Bone marrow (tissue), 2 donors: ENCODE measurements at places on chromosomes 5 and 9.

DNA sequence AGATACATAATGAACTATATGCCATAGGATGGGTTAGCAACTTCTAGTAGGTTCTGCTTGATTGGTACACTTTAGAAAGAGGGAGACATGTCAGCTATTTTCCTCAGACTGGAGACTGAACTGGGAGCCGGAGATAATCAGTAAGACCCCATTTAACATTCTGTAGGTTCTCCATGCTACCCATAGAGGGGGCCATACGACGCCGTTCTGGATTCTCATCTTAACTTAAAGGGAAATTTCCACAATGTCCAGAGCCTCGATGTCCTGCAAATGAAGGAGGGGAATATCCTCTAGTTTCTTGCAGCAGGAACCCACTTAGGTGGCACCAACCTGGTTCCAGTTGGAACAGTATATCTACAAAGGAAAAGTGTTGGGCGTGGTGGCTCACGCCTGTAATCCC, 22.3 kb upstream of the NPM1 start:
- DNase-seq = no peak

GRCh38 chr5:35115920-35116319, 68.2 kb upstream of the AGXT2 start:
- DNase-seq = no peak

- no peak for DNase-seq
Observed at GRCh38 chr5:75473463-75473862, 38.0 kb downstream of the CERT1 start.

DNA sequence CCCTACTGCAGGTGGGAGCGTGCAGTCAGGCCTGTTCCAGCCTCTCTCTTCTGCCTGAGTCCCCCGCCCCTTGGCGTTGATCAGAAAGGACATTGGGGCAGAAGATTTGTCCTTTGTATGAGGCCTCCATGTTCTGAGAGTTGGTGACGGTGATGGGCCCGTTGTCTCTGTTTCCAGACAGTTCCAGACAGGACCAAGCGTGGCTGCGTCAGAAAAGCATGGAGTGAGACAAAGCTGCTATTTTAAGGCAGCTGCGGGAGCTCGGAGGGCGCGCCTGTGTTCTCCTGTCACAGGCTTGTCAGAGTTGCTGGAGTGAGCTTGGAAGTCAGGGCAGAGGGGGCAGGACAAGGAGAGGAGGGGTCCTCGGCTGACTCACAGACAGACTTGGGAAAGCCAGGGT, 32.1 kb upstream of the SH3PXD2B start:
- no peak for DNase-seq

DNA sequence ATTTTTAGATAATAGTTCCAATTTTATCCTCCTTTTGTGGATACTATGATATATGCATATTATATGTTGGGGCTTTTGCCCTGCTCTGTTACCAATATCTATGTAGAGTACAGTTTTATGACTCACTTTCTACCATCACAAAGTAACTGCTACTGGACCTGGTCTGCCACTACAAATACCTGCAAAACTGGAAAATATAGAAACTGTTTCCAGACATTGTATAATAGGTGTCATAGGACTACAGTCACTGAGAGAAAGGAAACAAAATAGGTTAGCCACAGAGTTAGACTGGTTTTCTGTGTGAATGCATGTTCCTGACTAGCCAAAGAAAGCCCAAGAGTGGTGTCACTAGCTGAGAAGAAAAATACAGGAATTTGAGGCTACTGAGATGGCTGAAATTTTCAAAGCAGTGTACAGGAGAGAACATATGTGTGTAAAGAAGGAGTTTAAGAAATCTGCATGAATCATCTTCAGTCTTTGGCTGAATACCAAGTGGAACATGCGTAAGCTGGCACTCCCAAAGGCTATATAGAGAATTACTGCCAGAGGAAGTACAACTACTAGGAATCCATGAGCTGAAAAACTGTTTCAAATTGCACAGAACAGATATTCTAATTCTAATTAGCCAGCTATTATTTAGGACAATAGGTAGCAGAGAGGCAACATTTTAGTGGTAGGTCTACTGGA, 29.0 kb upstream of the FAM174A start:
- DNase-seq = no peak

- peak; percentile 29 for DNase-seq
Observed at GRCh38 chr5:149549461-149550267, 1.6 kb downstream of the CSNK1A1 start.

- no peak for DNase-seq
Observed at GRCh38 chr5:150588596-150588890, 51.9 kb upstream of the SYNPO start.

DNA sequence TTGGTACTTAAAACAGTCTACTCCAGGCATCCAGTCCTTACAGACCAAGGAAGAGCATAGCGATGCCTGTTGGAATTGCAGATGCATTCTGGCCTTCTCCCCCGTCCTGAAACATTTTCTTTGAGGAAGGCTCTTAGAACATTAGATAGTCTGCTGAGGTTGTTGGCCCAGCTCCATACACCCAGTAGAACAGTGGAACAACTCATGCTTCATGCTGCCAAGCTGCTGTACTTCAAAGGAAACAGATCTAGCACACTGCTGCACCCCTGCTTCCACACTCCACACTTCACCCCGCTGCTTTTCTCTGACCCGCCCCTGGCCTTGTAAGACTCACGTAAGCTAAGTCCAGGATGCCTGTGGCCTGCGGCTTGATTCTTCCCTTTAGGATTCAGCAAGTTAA, 33.4 kb upstream of the NCS1 start:
- no peak for DNase-seq

DNA sequence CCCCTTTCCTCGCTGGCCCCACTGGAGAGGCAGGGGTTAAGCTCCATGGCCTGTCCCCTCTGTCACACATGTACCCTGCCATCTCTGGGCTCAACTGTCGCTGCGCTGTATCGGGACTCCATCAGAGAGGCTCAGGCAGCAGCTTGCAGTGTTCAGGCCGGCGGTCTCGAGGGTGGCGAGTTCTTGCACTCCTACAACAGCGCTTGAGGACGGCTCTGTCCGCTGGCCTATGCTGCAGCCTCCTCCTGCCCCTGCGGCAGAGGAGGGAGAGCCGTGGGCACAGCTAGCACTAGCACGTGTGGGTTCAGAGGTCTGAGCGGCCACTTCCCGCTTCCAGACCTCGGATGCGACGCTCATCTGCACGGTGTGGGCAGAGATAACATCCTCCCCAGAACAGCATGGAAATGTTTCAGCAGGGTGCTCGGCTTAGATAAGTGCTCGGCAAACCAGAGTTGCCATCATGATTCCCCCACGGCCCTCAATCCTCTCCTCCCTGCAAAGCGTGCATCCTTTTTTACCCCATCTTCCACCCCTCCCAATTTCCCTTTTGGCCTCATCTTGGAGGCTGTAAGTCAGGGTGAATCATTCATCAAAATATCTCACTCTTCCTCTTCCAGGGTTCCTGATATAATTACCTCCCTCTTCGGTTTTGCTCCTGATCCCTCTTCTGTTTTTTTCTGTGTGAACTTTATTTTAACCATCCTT, 41.9 kb upstream of the FUBP3 start:
- no peak for DNase-seq

- no peak for DNase-seq
Observed at GRCh38 chr9:86925686-86926085, 21.6 kb downstream of the GAS1 start.
